ENCODE measurements at places on chromosomes 2 and 18.

- DNase-seq: no peak
Observed at GRCh38 chr18:33696332-33697162, 118.5 kb downstream of the ASXL3 start.

DNA sequence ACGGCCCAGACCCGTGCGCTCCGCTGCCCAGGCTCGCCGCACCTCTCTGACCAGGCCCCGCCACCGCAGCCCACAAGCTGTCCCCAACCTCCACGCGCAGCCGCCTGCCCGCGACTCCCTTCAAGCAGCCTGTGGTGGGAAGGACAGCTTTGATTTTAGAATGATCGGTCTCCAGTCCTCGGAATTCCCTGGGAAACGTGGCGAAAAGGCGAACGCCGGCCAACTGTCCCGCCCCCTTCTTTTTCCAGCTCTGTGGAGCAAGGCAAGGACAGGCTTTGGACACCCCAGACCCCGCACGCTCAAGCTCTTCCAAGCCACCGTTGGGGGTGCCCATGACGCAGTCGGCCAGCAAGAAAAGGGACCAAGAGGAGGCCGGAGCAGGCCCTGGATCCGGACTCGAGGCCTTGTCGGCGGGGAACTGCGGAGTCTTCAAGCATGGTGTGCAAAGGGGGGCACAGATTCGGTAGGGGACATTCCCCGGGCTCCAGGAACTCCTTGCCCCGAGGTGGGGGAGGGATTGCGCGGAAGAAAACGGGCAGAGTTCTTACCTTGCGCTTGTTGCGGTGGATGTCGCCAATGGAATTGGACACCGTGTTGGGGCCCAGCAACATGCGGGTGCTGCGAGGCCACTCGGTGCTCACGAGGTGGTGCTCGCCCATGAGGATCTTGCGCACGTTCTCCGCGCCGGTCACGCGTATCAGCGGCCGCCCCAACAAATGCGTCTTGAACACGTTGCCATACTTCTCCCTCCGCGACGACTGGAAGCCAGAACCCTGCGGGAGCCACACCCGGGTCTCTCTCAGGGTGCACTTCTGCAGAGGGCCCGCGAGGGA is 4.0 kb downstream of the CYP26B1 start:
- DNase-seq: no peak

GRCh38 chr2:70826696-70827350 is 6.4 kb upstream of the CLEC4F start:
- DNase-seq: no peak

- DNase-seq: no peak
Observed at GRCh38 chr2:73072129-73072395, 550 bp upstream of the SFXN5 start.

DNA sequence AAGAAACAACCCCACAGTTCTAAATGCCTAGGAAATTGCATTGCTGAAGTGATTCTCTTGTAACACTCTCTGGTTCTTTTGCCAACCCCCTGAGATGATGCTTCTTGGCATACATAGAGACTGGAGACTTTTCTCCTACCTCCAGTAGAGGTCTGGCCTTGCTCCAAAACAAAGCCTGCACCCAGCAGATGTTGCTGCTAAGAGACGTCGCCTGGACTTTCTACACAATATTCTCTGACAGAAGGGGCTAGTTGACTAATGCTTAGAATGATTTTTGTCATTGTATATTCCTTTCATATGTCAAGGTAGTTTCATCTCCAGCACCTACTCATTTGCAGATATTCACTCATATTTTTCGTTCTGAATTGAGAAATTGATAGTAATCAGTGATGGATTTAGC is 24.6 kb downstream of the SOWAHC start:
- DNase-seq: no peak

- DNase-seq: peak; percentile 53
Observed at GRCh38 chr2:15181092-15181745, 379.9 kb downstream of the NBAS start.

GRCh38 chr2:33015421-33016142 is 68.8 kb downstream of the LTBP1 start:
- peak; percentile 94 for DNase-seq

GRCh38 chr2:197759625-197760292 is 25.4 kb downstream of the BOLL start:
- DNase-seq: no peak

GRCh38 chr2:175175896-175176295 is 5.6 kb downstream of the ATP5MC3 start:
- DNase-seq: peak; percentile 89
